Stimulated activated CD4-positive, alpha-beta T cell treated with anti-CD3 and anti-CD28 coated beads, Interleukin-2, amount 100 ng/mL, for 24 hours (primary cell): ENCODE measurements at places on chromosomes 3 and 15.

DNA sequence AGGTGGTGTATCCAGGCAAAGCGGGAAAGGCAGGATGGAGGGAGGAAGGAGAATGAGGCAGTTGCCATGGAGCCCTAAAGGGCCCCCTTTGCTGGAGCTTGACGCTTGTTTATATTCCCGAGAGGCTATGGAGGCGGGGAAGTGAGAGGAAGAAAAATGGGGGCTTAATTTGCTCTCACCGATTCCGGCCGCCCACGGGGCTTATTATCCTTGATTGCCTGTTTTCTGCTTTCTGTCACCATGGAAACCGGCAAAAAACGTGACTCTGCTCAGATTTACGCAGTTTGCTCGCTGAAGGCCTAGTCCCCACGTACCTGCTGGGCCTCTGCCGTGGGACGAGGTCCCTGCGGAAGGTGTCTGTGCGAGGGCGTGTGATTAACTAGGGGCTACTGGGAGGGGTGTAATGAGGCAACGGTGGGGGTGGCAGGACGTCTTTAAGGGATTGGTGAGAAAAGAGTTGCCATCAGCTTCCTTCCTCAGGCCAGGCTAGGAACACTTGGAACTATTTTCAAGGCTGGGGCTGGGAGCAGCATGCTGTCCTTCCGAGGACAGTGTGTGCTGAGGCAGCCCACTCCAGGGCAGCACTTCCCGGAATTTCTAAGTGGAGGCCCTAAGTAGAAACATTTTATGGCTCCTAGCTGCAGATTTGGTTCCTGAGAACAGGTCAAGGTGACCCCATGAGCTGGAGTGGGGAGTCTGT lies 110.8 kb upstream of the NDN start:
- no peak for DNase-seq

DNA sequence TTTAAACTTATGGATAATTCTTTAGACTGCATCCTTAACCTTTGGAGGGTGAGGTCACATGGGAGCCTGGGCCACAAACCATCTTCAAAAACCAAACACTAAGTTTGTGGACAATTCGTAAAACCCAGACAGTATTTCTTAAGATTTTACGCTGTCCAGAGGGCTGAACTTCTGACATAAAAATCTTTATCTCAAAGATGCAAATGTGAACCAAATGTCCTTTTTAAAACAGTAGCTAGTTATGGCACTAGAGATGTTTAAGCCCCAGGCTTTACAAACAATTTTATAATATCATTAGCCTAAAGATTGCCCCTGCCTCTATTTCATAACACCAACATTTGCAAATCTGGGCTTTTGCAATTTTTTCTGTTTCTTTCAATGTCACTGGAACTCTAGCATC lies 287.2 kb downstream of the SATB1 start:
- DNase-seq = no peak

DNA sequence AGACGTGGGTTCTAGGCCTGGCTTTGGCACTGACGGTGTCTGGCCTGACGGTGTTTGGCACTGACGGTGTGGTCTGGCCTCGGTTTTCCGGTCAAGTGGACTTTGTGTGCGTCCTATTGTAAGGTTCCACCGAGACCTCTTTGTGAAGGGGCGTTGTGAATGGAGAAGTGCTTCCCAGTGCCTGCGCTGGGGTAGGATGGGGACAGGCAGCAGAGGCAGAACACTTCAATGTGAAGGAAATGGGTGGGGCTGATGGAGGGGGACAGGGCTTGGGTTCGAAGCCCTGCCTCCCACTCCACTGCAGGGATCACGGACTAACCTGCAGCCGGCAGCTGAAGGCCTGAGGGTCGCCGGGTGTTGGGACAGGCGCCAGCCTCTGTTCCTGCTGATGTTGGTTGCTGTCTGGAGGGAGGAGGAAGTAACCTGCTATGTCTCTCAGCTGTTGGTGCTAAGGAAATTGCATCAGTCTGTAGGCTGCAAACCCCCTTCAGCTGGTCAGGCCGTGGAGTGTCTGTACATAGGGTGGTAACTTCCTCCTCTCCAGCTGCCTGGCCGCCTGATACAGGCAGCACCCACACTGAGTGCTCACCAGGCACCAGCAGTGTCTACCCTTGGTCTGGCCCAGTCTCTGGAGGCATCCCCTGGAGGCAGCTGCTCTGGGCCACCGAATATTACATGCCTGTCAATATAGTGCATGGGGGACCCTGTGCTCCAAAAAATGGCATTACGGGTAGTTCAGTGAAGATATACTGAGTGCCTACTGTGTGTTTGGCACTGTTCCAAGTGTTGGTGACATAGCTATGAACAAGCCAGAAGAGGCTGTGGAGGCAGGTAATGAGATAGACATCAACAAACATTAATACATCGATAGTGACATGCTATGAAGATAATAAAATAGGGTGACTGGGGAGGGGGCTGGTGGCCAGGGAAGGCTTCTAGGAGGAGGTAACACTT lies 1.1 kb downstream of the TM6SF1 start:
- peak; percentile 12 for DNase-seq

- DNase-seq = no peak
These were observed 1.0 kb upstream of the IFRD2 start for GRCh38 chr3:50293079-50293801.

DNA sequence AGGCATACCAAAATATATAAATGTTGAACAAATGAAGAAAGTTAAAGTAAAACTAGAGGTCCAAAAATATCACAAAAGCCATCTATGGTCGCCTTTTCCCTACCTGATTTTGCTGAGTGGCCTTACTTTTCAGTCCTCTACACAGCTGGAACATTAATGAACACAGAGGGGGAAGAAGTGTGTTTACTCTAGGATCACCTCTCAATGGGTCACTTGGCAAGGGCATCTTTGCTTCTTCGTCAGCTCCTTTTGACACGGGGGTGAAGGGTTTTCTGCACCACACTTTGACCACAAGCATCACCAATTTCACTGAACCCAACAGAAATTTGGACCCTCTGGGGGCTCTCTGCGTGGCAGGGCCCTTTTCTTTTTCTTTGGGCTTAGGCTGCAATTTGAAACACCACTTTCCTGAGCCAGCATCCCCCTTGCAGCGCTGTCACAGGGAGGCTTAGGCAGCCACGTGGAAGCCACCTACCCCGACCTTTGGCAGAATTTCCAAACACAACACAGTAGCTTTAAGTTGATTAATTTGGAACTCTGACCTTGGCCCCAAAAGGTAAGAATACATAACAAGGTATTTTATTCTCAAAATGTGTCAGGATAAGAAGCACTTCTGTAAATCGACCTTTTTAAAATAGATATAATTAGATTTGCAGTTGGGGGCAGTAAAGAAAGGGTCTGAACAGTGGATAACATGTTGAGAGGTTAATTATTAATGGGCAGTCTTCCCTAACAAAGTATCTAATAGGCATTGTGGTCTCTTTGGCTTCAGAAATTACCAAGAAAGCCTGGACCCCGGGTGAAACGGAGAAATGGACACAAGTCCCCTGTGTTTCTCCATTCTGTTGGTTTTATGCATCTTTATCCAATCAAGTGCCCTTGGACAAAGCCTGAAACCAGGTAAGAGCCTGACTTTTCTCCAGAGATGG lies at the start of gene LIPC:
TSS of gene LIPC (plus strand) at position 771 of the 929 bp plus-strand sequence. CDS start at position 813, 42 bp downstream.
- DNase-seq = no peak

GRCh38 chr3:184343200-184343876 lies 5.9 kb downstream of the FAM131A start:
- no peak for DNase-seq

- DNase-seq = no peak
These were observed 80.8 kb downstream of the OPA1 start for GRCh38 chr3:193673845-193674244.

DNA sequence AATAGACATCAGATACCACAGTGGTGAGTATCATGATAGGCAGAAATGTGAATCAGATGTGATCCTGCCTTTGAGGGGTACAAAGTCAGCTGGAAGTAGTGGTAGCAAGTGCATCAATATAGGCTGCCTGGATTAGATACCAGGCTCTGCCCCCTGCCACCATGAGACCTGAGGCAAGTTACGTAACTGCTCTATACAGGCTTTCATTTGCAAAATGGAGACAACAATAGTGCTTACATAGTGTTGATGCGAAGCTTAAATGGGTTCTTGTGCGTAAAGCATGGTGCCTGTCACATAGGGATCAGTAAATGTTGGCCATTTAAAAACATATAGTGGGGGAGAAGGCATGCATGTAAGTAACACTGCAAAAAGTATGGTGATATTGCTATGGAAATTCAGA lies 158.0 kb downstream of the RYR3 start:
- no peak for DNase-seq
